Activated CD4-positive, alpha-beta T cell treated with anti-CD3 and anti-CD28 coated beads, Interleukin-2, amount 50 U/mL, for 1 hour (primary cell): ENCODE measurements at places on chromosomes 2 and 18.

- DNase-seq, result no peak
Observed at GRCh38 chr18:11074889-11075288, 74.5 kb downstream of the PIEZO2 start.

DNA sequence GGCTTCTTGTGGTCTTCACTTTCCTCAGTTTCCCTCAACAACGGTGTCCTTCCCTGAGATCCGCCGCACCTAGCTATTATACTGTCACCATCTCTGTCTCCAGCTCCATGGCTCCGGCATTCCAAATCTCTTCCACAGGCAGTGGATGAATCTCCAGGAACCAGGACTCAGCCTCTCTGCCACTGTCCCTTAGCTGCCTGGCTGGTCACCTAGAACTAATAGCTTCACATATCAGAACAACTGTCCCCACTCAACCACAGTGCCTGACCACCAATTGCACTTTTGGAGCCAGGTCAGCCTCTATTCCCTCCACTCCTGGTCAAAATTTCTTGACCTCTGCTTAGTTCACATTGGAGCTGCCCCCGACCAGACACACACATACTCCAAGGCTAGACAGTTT, 38.1 kb upstream of the AFF3 start:
- no peak for DNase-seq

- DNase-seq, result peak; percentile 39
Observed at GRCh38 chr18:75208155-75208835, 644 bp downstream of the PTGR3 start.

- DNase-seq, result no peak
Observed at GRCh38 chr2:148503516-148503915, 141.0 kb upstream of the EPC2 start.

DNA sequence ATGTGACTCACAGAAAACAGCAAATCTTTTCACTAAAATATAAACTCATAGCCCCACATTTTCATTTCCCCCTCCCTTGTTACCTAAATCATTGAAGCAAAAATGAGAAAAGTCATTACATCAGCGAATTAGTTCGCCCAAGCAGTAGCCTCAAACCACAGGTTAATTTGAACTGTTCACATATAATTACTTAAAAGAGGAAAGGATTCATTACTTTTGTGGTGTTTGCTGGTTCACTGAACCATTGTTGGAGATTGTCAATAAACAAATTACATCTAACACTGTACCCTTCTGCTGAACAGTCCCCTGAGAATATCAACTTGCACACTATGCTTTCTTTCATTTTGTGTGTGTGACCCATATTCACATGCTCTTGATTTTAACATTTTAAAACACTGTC, 238.7 kb downstream of the ERBB4 start:
- DNase-seq, result no peak

DNA sequence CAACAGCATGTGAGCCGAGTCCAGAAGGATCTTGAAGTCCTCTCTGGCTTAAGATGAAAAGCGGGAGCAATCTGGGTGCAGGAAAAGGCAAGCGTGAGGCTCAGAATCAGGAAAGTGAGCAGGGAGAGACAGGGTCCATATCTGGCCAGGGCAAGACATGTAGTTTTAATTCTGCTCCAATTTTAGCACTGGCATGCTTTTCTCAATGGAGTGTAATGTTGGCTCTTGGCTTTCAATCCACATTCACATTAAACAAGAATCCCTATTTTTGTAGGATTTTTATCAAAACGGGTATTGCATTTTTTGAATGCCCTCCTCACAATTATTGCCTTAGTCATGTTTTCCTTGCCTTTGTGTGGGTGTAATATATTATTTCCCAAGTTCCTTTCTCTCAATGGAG, 6.0 kb downstream of the SPATA3 start:
- no peak for DNase-seq

DNA sequence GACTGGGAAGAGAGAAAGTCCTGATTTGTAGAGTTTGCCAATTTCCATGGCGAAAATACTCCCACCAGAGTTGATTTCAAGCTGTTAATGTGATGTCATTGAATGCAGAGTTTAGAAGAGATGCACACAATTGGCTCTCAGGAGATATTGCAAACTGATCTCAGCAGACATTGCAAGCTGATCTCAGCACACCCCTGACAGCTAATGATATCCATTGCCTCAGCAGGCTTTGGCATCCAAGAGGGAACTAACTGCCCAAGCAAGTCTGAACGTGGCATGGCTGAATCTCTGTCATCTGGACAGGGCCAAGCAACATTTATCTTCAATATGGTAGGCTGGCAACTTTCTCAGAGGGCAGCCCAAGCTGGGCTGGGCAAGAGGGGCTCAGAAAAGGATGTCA, 78.4 kb upstream of the CYP1B1 start:
- DNase-seq, result no peak

- DNase-seq, result peak; percentile 38
Observed at GRCh38 chr2:105926960-105927678, 182.4 kb downstream of the NCK2 start.

- DNase-seq, result no peak
Observed at GRCh38 chr18:32683044-32683443, 89.8 kb downstream of the KLHL14 start.

GRCh38 chr2:105538840-105539239, 140.0 kb upstream of the FHL2 start:
- DNase-seq, result no peak

DNA sequence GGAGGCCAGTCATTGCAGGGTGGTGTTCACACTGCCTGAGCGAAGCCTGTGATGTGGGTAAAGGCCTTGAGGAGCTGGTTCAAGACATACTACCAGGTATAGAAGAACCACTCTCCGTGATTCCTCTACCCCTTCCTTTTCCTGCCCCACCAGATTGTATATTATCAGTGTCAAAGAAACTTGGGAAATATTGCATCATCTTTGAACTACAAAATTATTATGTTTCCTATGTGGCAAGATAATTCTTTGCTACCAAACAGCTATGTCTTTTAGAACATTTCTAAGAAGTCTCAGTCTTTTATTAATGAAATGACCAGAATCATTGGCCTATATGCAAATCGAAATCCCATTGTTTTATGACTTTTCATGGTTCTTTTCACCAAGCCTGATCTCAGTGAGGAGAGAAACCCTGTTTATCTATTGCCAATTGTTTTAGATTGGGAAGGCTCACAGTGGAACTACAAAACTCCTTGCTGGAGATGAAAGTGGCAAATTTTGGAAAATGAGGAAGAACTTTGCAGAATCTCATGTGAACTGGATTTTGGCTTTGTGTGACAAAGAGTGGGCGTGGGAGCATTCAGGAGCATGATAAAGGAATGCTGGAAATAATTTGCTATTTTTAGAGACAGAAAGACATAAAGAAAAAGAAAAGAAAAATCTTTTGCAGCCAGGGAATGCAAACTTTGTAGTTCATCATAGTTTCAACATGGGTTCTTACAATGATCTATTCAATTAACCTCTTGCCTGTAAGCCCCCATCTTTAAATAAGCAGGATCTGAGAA, 286.9 kb downstream of the INSIG2 start:
- no peak for DNase-seq

DNA sequence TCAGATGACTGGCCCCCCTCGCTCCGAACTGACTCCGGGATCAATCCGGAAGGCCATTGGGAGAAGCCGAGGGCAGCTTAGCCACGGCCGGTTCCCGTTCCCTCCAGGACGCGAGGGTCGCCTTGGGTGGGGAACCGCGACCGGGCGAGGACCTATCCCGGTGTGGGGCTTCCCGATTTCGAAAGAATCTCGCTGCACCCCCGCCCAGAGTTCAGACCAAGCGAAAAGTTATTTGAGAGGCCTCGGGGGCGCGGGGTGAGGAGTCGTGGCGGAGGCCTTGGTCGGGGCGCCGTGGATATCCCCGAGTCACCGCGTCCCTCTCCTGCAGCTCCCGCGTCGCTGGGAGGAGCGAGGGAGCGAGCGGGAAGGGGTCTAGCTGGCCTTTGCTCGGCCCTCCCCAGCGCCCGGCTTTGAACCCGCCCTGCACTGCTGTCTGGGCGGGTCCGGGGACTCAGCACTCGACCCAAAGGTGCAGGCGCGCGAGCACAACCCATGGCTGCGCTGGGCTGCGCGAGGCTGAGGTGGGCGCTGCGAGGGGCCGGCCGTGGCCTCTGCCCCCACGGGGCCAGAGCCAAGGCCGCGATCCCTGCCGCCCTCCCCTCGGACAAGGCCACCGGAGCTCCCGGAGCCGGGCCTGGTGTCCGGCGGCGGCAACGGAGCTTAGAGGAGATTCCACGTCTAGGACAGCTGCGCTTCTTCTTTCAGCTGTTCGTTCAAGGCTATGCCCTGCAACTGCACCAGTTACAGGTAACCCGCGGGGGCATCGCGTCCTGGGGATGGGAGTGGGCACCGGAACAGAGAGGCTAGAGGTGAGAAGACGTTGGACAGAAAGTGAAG, at the start of gene CYP27A1:
Gene CYP27A1, plus strand, starts transcription at position 457 of the 837 bp plus-strand sequence. Its CDS starts 36 bp downstream, at position 493.
- DNase-seq, result no peak

DNA sequence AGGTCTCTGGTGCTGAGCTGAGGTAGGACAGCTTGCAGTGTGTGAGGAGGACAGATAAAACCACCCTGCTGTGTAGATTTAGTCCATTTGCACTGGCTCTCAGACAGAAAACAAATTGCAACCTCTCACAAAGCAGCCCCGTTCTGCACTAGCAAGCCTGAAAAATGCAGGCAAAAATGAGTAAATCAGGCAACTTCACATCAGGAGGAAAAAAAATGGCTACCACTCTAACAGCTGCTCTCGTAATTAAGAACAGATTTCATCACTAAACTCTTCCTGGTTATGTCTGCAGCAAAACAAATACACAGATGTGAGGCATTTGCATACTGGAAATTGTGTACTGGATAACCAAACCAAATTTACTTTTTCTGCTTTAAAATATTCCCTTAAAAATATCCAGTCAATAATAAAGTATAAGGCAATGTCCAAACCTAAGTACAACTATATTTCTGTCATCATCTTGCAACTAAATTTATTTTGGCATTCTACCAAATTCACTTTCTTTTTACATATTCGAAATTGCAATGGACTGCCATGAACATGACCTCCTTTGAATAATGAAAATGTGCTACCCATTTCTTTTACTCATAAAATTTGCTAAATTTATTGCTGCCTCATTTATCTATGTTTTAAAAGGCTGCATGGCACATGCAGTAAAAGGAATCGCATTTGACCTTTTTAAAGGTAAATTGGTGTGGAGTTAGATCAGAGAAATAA, 157.4 kb downstream of the AFF3 start:
- DNase-seq, result no peak

DNA sequence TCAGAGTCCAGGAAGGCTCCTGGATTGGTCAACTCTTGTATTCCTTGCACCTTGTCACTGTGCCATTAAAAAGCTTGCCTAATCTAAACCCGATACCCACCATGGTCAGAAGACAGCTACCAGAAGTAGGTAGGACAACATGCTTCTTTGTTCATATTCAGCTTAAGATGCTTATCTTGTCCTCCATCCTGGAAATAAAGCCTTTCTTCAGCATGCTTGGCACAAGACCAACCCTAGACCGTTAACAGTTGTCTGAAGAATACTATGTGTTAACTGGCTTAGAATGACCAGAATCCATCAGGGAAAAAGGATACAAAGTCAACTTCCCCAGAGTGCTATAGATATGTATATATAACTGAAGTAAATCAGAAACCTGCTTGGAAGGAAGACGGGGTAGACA, 193.9 kb downstream of the ZRANB3 start:
- DNase-seq, result no peak

- DNase-seq, result no peak
Observed at GRCh38 chr18:57150081-57150480, 3.2 kb downstream of the BOD1L2 start.

DNA sequence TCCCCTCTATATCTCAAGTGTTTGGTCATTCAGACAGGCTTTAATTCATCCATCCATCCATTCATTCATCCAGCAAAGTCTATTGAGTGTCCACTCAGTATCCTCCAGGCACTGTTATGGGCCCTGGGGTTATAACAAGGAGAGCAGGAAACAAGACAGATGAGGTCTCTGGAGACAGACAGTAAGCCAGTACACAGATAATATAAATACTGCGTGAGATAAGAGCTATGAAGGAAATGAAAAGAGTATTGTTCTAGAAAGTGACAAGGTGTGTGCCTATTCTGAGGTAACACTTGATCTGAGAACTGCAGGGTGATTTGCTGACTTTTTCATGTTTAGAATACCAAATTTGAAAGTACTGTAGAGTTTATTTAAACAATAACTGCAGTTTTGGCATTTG, 98.3 kb downstream of the OSBPL6 start:
- no peak for DNase-seq

DNA sequence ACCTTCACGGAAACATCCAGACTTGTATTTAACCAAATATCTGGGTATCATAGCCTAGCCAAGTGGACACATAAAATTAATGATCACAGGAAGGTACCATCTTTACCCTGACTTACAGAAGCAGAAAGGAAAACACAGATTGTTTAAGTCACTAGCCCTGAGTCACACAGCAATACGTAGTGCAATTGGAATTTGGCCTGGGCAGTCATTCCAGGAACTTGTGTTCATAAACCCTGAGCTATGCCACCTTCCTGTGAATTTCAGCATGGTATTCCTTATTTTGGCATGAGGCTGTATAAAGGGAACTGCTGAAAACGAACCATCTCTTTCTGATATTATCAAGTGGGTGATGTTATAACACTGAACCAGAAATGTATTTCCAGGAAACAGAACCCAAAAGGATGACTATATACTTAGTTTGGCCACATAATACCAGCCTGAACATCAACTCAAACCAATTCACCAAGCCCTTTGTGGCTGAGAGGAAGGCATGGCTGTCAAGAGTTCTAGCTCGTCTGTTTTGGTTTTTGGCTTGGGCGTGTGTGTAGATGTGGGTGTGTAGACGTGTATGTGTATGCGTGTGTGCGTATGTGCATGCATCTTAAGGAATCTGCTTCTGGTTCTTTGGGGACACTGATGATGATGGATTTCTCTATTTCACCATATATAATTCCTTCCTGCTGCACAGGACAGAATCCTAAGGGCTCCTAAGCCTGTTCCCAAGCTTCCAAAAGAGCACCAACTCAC, 533.4 kb upstream of the ID2 start:
- no peak for DNase-seq

DNA sequence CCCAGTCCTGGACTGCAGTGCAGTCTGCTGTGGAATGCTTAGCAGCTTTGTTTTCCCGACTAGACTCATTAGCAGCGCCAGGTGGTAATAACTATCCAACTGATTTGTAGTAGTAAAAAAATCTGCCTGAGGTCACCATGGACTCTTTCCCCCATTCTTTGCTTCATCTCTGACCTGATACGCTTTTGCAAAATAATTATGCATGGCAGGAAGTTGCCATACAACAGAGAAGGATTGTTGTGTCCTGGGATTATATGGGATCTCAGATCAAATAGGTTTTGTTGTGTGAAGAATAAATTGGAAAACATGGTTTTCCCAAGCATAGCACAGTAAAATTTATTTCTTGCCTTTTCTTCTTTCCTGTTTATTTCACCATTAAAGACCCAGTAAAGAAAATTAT, 72.4 kb upstream of the ATP5MC3 start:
- no peak for DNase-seq
